ENCODE measurements at places on chromosomes 5 and 9. TPM values are rescaled to one million over a fixed set of nuclear protein-coding genes. Genes with fewer than 3 reads are reported as not detected.

ZFP62 gene
- 30.7 TPM for total RNA-seq

SLIT3 gene
- total RNA-seq, result 54.1 TPM

MLANA gene
- not detected for total RNA-seq

TSLP gene
- total RNA-seq, result 1.4 TPM

DMRT2 gene
- 9.3 TPM for total RNA-seq

PAXX gene
- total RNA-seq, result 54.2 TPM

CDK5RAP2 gene
- total RNA-seq, result 35.3 TPM

HNRNPK gene
- total RNA-seq, result 483 TPM

ELAVL2 gene
- 0.35 TPM for total RNA-seq

PRDM12 gene
- not detected for total RNA-seq

GABRA6 gene
- total RNA-seq, result not detected

PCSK5 gene
- total RNA-seq, result 14.7 TPM

FOXD4L6 gene
- total RNA-seq, result not detected

NPR3 gene
- total RNA-seq, result 12.5 TPM

KCNV2 gene
- total RNA-seq, result not detected

RMRP gene
- 36,256 TPM for total RNA-seq

CCDC112 gene
- total RNA-seq, result 6.5 TPM

ARSI gene
- total RNA-seq, result 0.57 TPM

C7 gene
- 849 TPM for total RNA-seq

C9orf85 gene
- total RNA-seq, result 8.1 TPM

SMIM33 gene
- 0.13 TPM for total RNA-seq

ZBED3 gene
- 20.7 TPM for total RNA-seq

IFNA2 gene
- total RNA-seq, result not detected

GDNF gene
- 0.88 TPM for total RNA-seq

TSSK1B gene
- total RNA-seq, result 0.13 TPM

RNF183 gene
- 3.6 TPM for total RNA-seq

HACD4 gene
- 2.9 TPM for total RNA-seq

AGXT2 gene
- 8.0 TPM for total RNA-seq

SCGB3A2 gene
- not detected for total RNA-seq

GABRA1 gene
- not detected for total RNA-seq

HSPB3 gene
- not detected for total RNA-seq

SPTLC1 gene
- total RNA-seq, result 72.2 TPM

HMCN2 gene
- total RNA-seq, result 8.6 TPM

GFPT2 gene
- 15.9 TPM for total RNA-seq

FOXI1 gene
- 5.1 TPM for total RNA-seq

CCL27 gene
- total RNA-seq, result not detected

PCDHGA3 gene
- total RNA-seq, result 4.0 TPM

LCN15 gene
- not detected for total RNA-seq

CSNK1G3 gene
- total RNA-seq, result 39.1 TPM

TGFBR1 gene
- 50.8 TPM for total RNA-seq

TAF1L gene
- not detected for total RNA-seq
